Stimulated activated CD8-positive, alpha-beta memory T cell treated with anti-CD3 and anti-CD28 coated beads, Interleukin-4, amount 100 ng/mL, for 1 hour (primary cell): ENCODE measurements at places on chromosomes 13 and 19.
A peak's percentile ranks its signal among the peaks of the same experiment; 100 is the strongest.

GRCh38 chr19:45615795-45616703 lies 14.0 kb upstream of the GPR4 start:
- DNase-seq = no peak

DNA sequence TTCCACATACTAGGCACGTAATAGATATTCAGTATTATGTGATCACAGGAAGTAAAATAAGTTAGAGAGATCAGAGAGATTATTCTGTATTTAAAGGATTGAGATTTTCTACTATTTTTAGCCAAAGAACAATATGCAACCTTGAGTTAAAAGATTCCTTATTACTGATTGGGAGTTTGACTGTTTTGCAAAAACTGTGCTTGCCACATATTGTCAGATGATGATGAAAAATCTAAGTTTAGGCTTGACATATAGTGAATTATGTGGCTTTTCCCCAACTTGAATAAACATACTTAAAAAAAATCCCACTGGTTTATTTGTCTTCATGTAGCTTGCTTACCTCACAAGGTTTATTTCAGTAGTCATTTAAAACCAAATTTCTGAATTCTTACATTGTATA lies 194.4 kb downstream of the KCNRG start:
- no peak for DNase-seq

- no peak for DNase-seq
These were observed 243.5 kb downstream of the RGCC start for GRCh38 chr13:41700790-41701310.

- DNase-seq = no peak
These were observed 23.9 kb upstream of the CXCL17 start for GRCh38 chr19:42466521-42467182.

DNA sequence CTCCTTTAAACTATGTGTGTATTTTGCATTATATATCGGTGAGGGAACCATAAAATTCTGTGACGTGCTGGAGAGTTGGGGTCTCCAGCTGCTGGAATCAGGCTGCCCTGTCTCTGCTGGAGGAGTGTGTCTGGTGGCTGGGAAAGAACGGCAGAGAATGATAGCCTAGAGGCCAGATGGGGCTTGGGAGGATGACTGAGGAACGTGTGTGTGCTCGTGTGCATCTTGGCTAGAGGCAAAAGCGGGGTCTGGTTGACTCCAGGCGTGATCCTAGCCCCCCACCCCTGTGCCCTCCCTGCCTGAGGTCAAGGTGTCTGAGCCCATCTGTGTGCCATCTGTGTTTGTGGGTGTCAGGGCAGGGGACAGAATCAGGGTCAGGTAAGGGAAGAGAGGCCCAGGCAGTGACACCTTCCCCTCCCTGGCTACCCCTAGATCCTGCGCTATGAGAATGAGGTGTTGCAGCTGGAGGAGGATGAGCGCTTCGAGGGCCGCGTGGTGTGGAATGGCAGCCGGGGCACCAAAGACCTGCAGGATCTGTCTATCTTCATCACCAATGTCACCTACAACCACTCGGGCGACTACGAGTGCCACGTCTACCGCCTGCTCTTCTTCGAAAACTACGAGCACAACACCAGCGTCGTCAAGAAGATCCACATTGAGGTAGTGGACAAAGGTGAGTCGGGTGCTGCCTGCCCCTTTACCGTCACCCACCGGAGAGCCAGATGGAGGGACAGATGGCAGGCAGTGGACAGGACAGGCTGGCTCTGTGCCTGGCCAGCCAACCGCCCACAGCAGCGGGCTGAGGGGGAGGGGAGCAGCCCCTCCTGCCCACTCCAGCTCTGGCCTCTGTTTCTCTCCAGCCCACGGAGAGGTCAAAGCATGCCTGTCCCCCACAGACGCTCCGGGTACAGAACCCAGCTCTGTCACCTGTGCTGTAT lies 3.1 kb downstream of the SCN1B start:
- DNase-seq = no peak

GRCh38 chr13:32737679-32738078 lies 151.4 kb downstream of the PDS5B start:
- no peak for DNase-seq

GRCh38 chr13:111074826-111075225 lies 40.3 kb upstream of the ARHGEF7 start:
- no peak for DNase-seq

- DNase-seq = no peak
These were observed 27.5 kb downstream of the ZNF266 start for GRCh38 chr19:9407827-9408226.

- no peak for DNase-seq
These were observed 5.4 kb downstream of the TMEM150B start for GRCh38 chr19:55319785-55320184.

DNA sequence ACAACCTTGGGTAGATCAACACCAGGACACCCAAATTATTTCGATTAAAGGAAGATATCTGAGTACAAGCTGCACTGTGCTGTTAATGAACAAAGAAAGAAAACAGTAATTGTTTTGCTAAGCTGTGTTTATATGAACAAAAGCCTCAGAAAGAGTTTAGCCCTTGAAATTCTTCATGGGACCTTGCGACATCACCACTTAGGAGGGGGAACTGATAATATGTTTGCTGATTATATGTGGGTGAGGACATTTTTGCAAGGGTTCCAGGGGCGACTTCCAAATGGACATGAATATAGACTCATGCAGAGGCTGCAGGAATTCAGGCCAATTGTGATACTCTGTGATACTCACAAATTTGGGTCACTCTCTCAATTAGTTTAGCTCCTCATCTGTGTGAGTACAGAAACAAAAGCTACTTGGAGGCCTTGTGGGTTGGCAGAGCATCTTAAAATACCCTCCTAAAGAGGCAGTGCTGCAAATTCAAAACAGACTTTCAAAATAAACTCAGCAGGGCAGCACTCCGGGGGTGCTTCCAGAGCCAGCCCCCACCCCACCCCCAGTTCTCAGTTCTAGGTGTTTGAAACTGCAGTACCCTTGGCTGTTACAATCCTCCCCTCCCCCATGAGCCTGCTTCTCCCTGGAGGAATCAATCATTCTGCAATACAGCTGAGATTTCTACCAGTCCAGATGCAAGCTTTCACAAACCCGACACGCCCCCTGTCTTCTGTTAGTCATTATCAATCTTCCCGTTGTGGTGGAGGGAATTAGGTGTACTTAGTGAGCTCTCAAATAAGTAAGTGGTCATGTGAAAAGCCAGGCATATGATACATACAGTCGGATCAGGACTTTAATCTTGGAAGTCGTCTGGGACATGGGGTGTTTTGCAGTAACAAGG lies 97.0 kb upstream of the MBNL2 start:
- no peak for DNase-seq

DNA sequence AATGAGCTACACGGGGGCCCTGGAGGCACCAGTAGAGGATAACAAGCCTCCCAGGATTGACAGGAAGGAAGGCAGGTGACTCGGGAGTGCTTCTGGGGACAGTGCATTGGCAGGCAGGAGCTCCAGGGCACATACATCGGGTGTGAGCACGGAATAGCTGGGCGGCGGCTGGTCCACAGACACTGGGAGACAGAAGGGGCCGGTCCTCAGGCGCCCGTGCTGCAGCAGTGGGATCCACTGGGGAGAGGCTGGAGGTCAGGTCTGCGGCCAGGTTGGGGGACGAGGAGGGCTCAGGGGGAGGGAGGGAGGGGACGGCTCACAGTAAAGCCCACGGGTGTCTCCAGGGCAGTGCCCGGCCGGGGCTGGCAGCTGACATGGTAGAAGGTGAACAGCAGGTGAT lies 2.1 kb upstream of the ANGPTL8 start:
- DNase-seq = no peak

GRCh38 chr13:60075850-60076249 lies 87.9 kb downstream of the DIAPH3 start:
- no peak for DNase-seq

DNA sequence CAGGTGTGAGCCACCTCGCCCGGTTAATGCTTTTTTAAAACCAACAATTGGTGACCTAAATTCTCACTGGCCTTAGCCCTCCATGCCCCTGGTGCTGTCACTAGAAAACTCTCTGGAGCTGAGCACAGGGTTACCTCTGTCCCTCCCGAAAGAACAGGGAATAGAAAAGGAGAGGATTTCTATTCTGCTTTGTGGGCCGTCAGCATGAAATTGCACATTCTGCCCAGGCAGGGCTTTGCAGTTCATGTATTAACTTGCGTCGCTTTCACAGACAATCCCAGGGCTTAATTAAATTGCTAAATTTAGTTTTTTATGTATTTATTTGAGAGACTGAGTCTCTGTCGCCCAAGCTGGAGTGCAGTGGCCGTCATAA lies 583 bp upstream of the ZNF480 start:
- DNase-seq = no peak

DNA sequence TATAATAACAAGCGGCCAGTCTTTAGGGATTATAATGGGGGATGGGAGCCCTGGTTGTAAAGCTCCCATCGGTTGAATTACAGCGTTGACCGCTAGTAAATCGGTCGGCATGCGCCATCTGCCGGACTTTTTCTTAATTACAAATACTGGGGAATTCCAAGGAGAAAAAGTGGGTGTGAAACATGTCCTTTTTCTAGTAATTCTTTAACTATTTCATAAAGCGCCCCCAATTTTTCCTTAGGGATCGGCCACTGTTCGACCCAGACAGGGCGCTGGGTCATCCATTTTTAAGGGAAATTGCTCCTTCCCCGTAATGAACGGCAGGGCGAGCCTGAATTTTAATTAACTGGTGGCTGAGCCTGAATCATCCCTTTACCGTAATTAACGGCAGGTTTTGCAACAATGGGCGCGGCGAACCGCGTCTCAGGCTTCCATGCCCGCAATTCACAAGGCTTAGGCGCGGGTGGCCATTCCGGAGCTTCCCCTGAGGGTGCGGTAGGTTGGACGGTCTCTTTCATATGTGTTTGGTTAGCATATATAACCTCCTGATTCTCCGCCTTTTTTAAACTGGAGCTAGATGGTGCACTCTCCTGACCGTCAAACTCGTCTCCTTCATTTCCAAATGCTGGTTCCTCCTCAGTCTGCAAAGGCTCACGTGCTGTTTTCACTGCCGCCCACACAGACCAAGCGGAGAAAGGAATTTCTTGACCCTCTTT lies 30.2 kb upstream of the EVI5L start:
- DNase-seq = peak; percentile 44

DNA sequence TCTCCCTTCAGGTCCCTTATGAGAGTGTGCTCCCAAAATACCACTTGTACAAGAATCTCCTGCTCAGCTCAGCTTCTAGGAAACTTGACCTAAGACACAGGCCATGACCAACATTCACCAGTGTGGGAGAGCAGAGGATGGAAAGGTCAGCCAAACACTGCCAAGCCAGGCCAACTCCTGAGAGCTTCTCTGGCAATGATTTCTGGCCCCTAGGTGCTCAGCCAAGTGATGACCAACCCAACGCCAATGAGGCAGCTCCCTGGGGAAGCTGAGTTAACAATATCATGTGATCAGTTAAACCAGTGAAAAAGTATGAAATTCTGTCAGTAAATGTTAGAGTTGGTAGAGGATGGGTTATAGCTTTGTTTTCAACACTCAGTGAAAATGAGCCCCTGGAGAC lies 49.1 kb upstream of the FLT1 start:
- no peak for DNase-seq

GRCh38 chr13:90118467-90119071 lies 1228.9 kb upstream of the MIR17HG start:
- no peak for DNase-seq
